Suppressor macrophage treated with lipopolysaccharide for 4 hours (primary cell): ENCODE measurements at places on chromosomes 2 and 18.

- DNase-seq: no peak
Measured at GRCh38 chr2:145012214-145012670, 492.3 kb upstream of the ZEB2 start.

DNA sequence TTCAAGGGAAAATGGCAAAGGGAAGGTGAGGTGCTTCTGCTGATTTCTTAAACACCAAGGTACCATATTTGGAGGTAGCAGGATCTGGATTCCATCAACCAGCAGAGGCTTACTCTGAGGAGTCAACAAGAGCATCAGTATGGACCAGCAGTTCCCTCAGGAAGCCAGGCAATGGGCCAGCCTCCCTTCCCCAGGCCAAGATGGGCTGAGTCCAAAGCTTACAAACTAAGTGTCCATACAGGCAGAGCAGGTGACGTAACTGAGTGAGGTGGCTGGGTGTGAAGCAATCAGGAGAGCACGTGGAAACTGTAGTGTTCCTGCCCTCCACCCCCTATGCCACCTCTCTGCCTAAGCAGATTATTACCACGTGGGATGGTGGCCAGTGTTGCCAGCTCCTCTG is 134.2 kb upstream of the HNRNPA3 start:
- no peak for DNase-seq

GRCh38 chr18:79519751-79520477 is 124.2 kb downstream of the NFATC1 start:
- no peak for DNase-seq

DNA sequence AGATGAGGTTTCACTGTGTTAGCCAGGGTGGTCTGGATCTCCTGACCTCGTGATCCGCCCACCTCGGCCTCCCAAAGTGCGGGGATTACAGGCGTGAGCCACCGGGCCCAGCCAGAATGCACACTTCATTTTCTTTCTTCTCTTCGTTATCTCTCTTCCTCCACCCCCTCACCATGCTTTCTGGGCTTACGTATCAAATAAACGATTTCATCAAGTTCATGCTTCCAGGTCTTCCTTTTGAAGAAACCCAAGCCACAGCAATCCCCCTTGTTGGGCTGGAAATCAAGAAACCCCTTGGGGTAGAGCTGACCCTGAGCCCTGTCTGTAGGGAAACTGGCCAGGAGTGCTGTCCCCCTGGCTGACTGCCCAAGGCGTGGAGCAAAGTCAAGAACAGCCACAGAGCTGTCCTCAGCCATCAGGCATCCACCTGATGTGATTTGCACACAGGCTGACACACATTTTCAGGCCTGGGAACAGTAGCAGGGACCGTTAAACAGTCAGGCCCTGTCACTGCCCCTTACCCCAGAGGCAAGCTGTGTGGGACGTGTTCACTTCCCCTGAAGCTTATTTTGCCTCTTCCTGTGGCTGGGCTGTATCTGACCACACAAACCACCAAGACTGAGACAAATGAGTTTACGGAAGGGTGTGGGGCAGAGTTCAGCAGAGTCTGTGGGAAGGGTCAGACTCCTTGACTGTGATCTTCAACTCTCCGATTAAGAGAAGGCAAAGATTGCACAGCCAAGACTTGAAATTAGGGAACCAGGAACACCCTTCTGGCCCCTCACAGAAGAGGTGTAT is 15.1 kb upstream of the NMUR1 start:
- DNase-seq: peak; percentile 93

DNA sequence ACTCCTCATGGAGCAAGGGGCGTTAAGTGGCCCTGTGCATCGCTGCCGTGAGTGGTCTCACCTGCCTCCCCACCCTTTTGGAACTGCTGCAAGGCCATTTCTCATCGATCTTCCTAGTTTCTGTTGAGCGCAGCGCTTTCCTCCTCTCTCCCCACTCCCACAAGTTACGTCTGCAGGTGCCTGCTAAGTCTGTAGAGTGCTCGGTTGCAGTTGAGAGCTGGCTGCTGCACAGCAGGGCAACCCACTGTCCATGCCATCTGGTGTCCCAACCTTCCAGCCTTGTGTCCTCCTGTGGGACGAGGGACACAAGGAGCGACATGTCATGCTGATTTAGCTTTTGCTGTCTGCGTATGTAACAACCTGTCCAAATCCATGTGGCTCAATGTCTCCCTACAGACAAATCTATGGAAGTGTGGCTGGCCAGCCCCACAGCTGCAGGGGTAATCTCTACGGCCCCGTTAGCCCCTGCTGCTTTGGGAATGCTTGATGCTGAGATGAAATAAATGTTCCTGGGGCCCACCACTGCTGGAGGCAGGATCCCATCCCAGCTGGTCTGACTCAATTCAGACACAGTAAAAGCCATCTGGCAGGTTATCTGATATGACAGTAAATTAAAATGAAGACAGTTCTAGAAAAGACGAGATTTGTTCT is 68.1 kb upstream of the TCF7L1 start:
- no peak for DNase-seq

DNA sequence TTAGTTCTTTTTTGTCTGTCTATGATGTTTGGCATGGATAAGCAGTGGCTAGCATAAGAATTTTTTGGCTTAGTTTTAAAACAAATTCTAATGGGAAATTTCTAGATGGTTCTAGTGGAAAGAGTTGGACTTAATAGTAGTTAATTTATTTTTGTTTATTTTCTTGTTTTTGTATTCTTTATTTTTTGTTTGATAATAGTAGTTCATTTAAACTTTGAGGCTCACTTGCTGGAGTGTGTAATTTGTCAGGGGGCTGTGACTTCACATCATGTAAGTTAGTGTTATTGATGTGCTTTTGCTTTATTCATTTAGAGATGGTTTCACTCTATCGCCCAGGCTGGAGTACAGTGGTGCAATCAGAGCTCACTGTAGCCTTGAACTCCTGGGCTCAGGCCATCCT is 43.7 kb upstream of the KLF11 start:
- no peak for DNase-seq

DNA sequence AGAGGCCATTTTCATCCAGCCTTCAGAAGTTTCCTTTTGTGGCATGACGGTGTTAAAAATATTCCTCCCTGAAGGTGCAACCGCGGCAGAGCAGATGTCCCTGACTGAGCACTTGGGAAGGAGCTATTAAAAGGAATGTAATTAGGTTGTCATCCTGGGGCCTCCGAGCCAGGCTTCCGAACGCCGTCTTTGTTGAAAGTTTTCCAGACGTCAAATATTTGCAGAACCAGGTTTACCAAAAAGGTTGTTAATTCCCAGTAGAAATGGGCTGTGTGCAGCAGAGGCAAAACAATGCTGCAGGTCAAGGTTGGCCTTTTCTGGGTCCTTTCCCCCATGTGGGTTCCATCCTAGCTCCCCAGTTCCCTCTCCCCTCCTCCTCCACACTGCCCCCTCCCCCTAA is 110.0 kb upstream of the STPG4 start:
- DNase-seq: no peak

GRCh38 chr2:44104855-44105271 is 63.8 kb upstream of the PPM1B start:
- DNase-seq: no peak

DNA sequence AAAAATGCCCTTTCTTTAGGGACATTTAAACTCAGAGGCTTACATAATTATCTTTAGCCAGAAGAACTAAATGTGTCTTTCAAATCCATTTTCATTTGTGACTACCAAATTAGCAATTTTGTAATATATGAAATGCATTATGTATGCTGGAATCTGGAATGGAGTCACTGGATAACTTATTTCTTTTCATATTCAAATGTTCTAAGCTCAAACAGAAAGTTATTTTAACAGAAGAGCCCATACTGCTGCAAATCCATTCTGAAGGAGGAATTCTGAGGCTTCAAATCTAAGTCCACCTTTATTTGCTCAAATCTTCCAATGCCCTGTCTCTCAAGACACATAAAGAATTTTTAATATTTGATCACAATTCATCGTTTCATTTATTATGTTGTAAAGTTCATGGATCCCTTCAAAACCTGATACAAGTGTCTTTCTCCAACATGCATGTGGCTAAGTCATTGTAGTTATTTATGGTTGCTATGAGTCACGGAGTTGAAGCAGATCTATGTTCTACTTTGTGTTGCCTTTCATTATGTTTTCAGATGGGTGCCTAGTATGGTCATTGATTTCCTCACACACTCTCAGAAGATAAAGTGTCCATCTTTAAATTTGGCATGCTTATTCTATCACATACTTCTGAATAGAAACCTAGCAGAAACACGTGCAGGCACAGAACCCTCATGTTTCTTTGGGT is 214.8 kb upstream of the GCFC2 start:
- DNase-seq: no peak

GRCh38 chr2:192194866-192195547 is at the start of gene TMEFF2:
TMEFF2 (minus strand) TSS chr2:192194933; CDS start chr2:192194524, 409 bp downstream.
- DNase-seq: peak; percentile 16

GRCh38 chr2:120620025-120620793 is 115.5 kb upstream of the GLI2 start:
- no peak for DNase-seq

DNA sequence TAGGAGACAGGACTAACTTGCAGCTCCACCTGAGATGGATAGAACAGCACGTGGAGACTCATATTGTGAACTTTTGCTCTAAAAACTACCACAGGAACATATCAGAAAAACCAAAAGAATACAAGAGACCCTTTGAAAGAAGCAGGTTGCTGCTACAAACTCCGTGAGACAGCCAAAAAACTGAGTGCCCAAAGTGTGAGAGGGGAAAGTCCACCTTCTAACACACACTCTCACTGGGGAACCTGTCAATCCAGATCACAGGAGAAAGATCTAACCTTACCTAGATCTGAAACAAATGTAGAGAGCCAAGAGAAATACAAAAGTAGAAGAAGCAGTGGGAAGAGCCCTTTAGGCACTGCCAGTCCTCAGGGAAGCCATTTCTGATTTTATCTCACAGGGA is 46.3 kb upstream of the SPOPL start:
- DNase-seq: no peak

- no peak for DNase-seq
Measured at GRCh38 chr2:18833941-18834340, 244.6 kb upstream of the NT5C1B start.

GRCh38 chr18:33584548-33585430 is 6.8 kb downstream of the ASXL3 start:
- no peak for DNase-seq

DNA sequence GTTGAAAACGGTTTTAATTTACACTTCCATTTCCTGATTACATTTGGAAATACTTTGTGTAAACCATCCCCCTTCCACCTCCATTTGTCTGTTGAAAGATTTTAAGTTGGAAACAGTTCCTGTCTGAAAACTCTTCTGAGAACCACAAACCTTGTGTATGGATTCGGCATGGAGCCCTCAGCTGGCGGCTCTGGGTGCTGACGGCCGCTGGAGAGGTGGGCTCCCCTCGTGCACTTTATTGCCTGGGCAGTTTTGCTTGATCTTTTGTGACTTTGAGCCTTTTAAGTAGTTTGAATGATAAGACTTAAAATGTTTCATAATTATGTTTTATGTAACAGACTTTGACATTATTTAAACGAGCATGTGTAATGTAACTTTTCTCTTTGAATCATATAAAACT is 11.1 kb downstream of the KLF11 start:
- DNase-seq: no peak

DNA sequence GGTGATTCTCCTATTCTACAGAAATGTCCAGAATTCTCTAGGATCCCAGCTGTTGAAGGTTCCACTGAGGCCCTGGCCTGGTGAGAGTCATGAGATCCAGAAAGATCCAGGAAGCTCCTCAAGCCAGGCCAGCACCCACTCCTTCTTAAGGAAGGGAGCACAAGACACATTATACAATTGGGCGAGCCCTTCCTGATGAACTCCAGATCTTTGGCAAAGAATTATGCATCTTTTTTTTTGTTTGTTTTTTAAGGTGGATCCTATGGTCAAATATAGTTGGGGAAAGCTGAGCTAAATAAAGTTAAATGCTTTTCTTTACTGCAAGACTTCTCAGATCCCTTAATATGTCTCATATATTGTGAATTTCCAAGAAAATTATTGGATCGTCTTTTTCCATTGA is 37.0 kb upstream of the LOXHD1 start:
- no peak for DNase-seq

DNA sequence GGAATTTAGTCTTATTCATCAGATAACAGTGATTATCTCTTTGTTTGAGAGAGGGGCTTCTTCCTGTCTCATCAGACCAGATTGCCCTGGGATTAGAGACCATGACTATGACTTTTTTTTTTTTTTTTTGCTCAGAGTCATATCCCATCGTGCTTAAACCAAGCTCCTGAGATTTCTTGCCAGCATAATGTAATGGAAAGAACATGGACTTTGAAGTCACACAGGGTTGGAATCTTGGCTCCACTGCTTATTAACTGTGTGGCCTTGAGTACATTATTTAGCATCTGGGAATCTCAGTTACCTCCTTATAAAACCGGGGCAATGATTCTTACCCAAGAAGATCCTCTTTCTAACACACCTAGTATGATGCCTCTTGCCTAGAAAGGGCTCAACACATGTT is 268.3 kb downstream of the DYSF start:
- DNase-seq: no peak

DNA sequence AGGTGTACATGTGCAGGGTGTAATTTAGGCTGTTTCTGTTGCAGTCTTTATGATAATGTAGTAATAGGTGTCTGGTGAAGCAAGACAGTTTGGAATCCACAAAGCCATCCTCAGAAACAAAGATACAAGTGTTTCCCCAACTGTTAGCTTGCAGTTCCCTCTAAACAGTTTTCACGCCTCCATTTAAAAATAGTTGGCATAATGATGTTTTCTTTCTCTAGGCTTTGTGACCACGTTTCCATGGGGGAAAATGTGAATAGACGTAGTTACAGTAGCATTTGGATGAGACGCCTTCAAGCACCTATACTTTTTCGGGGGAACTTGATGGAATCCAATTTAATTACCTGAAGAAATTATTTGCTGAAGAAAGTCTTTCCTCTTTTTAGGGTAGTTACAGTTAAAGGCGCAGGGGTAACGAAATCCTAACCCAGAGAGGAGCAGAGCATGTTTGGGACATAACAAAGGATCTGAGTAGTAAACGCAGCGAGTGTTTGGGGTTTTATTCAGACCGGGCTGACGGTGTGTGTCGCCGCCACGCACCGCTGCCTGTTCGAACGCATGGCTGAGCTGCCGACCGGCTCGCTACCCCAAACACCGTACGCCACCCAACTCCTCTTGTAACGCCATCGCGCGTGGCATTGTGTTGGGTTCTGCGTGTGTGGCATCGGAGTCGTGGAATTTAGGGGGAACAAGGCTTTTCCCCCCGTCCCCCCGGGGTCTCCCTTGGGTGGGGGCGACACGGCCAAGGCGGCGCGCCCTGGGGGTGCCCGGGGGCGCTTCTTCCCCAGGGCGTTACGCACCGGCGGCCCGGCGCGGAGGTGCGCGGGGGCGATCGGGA is 681 bp upstream of the NRP2 start:
- no peak for DNase-seq

- DNase-seq: no peak
Measured at GRCh38 chr2:238403632-238404405, 22.9 kb upstream of the ASB1 start.

DNA sequence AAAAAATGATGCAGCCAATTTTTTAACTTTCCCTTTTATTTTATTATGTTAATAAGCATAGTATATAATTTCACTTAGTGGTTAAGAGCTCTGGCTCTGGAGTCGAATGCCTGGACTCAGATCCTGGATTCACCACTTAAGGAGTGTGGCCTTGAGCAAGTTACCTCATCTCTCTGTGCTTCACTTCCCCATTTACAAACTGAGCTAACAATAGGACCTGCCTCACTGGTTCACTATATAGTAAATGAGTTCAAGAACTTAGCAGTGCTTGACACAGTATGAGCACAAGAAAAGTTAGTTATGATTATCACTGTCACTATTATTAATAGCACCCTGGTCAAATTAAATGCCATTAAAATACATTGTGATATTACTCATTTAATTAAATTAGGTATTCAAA is 30.6 kb downstream of the SCN3A start:
- no peak for DNase-seq
